ENCODE measurements at places on chromosomes 3 and 15.

- DNase-seq = no peak
Observed at GRCh38 chr3:23567917-23568316, 237.8 kb upstream of the UBE2E1 start.

- no peak for DNase-seq
Observed at GRCh38 chr15:89664441-89665350, 9.4 kb upstream of the KIF7 start.

DNA sequence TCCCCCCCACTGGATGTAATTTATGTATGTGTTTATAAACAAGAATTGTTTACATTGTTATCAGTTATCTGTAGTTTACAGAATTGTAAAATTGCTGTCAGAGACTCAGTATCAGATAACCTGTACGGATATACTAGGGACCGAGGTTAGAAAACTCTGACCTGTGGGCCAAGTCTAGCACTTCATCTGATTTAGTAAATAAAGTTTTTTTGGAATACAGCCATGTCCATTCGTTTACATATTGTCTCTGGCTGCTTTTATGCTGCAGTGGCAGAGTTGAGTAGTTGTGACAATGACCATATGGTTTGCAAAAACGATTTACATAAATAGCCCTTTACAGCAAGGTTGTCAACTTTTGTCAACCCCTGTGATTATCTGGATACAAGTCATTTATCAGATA lies 52.6 kb downstream of the LRRC28 start:
- no peak for DNase-seq

DNA sequence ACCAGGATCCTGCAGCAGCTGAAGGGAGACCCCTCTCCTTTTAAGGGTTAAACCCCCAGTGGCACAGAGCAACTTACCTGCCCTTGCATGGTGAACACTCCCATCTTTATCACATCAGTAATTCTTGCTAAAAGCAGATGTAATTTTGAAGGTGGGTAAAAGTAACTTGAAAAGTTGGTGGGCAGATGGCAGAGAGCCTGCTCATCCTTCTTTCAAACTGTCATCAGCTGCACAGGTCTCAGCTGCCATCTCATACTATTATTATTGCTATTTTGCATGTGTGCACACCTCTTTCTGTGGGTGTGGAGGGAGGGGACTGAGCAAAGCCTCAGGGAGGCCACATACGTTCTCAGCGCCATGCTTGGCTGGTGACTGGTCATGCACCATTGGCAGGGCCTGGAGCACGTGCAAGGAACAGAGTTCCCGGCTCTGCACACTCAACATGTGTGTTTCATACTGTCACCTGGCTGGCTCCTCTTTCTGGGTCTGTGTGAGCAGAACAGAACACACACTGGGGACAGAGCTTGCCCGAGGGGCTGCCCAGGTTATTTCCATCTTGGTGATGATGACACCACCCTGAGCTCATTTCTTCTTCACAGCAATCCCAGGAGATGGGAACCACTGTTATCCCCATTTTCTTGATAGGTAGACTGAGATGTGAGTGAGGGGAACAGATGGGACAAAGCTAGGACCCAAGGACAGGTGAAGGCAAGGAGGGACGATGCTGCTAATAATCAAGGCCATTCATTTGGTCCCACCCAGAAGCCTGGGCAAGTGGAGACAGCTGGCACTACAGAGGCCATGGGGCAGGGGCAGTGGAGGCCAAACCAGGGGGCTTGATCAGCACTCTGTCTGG lies 95.8 kb upstream of the KLF13 start:
- DNase-seq = no peak

GRCh38 chr3:115814778-115815380 lies 191.6 kb downstream of the GAP43 start:
- peak; percentile 71 for DNase-seq

DNA sequence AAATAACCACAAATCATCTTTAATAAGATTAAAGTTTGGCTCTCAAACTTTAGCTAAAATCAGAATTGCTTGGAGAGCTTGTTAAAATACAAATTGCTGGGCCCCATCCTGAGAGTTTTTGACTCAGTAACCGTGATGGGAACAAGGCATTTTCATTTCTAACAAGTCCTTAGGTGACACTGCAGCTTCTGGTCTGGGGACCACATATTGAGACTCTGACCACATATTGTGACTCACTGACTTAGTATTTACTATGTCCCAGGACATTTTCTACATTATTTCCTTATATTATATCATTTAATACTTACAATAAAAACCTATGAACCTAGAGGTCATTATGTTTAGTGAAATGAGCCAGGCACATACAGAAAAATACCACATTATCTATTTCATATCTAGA lies 164.5 kb downstream of the ZMAT3 start:
- no peak for DNase-seq

DNA sequence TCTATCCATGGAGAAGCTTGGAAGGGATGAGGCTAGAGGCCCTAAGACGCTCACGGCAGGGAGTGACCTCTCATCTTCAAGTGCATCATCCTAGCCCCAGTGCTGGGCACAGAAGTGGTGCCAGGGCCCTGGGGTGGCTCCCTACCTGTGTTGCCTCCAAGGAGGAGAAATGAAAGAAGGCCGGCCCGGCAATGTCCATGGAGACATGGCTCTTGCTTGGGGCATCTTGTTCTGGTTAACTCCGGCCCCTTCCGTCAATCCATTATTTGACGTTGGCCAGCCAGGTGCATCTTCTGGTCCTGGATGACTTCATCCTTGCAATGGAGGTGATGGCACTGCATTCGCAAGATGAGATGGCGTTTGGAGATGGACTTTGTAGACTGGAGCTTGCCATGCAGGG lies 83.2 kb upstream of the ALDH1L1 start:
- no peak for DNase-seq
